Skin of body (tissue), 3 donors: ENCODE measurements at places on chromosomes 6 and 20. TPM values are rescaled to one million over a fixed set of nuclear protein-coding genes. Genes with fewer than 3 reads are reported as not detected.
A peak's percentile ranks its signal among the peaks of the same experiment; 100 is the strongest.

- no peak for DNase-seq
Measured at GRCh38 chr6:86192123-86192522, 549.4 kb upstream of the SYNCRIP start.

Gene PTPN1
- total RNA-seq, result 15.5 TPM

Gene CDSN
- 37.1 TPM for total RNA-seq

DNA sequence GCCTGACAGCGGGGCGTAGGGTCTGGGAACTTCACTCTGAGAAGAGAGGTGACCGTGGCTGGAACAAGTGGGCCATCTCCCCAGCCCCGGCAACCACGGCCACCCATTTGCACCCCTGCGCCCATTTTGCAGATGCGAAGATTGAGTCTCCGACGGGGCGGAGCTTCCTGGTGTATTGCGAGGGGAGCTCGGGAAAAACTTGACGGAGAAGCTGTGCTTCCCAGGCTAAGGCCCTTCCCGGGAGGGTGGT, 653 bp downstream of the ZNF335 start:
- no peak for DNase-seq

DNA sequence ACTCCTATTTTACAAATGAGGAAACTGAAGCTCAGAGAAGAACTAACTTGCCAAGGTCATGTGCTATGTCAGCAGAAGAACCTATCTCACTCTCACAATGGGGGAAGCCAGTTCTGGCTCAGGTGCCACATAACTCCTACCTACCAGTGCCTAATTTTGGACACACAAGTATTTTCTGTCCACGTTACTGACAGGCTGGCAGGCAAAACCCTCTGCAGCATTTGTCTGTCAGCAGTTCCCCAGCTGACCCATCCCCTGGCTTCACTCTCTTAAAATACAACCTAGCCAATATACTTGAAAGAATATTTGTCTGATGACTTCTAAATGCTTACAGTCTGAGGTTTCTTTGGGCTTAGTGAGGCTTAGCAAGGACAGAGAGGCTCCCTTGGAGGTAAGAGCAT, 15.5 kb downstream of the GSS start:
- no peak for DNase-seq

GRCh38 chr20:53364646-53365045, 229.0 kb downstream of the ZNF217 start:
- no peak for DNase-seq

DNA sequence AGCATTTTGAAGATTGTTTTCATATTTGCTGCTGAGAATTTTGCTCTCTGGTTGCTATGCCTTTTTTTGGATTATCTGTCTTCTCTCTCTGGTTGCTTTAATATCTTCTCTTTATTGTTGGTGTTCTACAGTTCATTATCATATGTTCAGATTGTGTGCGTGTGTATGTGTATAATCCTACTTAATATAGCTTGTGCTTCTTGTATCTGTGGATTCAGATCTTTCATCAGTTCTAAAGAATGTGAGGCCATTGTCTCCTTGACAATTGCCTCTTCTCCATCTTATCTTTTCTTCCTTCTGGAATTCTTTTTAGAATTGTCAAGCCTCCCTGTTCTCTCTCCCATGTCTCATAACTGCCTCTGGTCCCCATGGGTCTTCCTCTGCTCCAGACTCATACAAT, 195.4 kb downstream of the CDC5L start:
- no peak for DNase-seq

Gene PNLDC1
- 0.30 TPM for total RNA-seq

Gene HLA-DQB2
- total RNA-seq, result 6.4 TPM

Gene IMPG1
- not detected for total RNA-seq

Gene GINM1
- total RNA-seq, result 45.3 TPM

DNA sequence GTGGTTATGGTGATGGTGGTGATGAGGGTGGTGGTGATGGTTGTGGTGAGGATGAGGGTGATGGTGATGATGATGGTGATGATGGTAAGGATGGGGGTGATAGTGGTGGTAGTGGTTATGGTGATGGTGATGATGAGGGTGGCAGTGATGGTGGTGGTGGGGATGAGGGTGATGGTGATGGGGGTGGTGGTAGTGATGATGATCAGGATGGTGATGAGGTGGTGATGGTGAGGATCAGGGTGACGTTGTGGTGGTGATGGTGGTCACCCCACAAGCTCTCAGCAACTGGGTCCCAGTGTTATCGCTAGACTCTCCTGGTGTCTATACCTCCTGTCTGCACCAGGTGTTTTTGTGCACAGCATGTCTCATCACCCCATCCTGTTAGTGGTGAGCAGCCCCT, 85.0 kb downstream of the TMEM242 start:
- DNase-seq, result no peak

DNA sequence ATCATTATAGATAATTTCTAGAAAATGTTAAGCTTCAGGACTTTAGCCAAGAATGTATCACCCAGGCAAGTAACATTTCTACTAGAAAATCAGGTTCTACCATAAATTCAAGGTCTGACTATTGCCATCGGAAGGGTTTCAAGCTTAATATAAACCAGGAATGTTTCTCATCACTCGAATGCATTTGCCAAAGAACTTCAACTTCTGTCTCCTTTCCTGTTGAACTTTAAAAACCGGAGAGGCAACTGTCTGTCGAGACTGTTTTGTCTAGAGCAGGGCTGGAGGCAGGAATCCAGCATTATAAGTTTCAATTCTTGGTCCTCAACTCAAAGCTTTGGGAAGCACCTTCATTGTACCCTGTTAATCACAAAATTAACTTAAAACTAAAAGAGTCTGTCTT, 264.7 kb downstream of the ZNF217 start:
- DNase-seq, result peak; percentile 4

- DNase-seq, result no peak
Measured at GRCh38 chr6:106360989-106361430, 493 bp downstream of the CRYBG1 start.

Gene RIPPLY2
- total RNA-seq, result not detected

Gene GJA10
- total RNA-seq, result not detected

Gene C6orf163
- total RNA-seq, result 5.6 TPM
